ENCODE measurements at places on chromosomes 11 and 22. TPM values are rescaled to one million over a fixed set of nuclear protein-coding genes. Genes with fewer than 3 reads are reported as not detected.

DNA sequence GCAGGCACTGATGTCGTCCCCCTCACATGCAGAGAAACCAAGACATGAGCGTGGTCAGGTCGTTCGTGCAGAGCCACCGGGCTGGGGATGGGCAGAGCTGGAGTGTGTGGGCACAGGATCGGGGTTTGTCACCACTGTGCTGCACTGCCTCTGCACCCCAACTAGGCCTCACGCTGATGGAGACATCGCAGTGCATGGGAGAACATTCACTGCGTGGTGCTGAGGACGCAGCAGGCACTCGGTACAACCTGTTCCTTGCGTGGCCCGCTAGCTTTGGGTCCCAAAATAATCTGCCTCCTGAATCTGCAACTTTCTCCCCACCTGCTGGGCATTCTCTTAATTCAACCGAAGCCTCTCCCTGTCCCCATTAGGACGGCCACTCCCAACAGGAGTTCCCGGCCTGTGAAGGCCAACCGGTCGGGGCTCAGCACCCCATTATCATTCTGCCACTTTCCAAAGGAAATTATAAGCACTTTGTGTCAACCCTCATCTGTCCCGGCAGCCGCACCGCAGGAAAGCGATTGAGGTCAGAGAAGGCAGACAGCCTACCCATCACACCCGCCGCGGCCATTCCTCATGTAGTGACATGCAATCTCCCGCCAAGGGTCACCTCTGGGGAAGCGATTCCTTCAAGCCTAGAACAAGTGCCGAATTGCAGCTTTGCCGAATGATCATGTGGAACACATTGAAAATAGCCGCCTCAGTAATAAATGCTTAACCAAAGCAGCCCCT, 490.4 kb downstream of the MN1 start:
- no peak for DNase-seq

OR5B21 gene
- not detected for total RNA-seq

DNA sequence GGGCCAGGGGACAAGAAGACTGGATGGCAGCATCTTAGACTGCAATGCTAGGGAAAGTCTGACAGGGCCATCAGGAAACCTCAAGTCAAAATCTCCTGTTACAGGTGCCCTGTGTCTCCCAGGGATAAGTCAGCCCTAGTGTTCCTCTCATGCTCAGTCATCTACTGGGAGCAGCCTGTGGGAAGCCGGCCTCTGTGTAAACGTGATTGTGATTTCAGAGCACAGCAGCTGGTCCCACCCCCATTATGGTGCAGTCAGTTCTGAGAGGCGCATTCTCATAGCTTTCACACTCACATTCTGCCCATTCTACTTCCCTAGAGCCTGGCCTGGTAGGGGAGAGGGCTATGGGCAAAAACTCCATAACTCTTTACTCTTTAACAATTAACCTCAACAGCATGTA, 7.2 kb upstream of the SLN start:
- no peak for DNase-seq

COPB1 gene
- total RNA-seq: 45.8 TPM

YDJC gene
- total RNA-seq: 4.5 TPM

DNA sequence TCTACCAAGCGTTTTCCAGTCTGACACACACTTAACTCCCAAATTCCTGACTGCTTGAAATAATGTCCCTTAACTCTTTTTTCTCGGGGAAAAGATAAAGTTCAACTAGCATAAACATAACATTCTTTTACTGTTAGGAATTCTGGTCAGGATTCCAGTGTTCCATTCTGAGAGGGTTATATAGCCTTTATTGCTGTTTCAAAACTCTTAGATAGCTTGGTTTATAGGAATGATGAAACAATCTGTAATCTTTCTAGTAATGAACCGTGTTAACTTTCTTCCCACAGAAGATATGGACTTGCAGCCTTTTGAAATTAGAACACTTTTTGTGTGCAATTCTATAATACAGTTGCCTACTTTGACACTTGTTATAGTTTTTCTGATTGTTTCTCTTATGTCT, 8.6 kb downstream of the REXO2 start:
- no peak for DNase-seq

MAPK8IP2 gene
- total RNA-seq: 0.33 TPM

- no peak for DNase-seq
These were observed 21.7 kb upstream of the TH start for GRCh38 chr11:2193099-2193887.

GRCh38 chr22:19992921-19993355, 23.7 kb downstream of the ARVCF start:
- no peak for DNase-seq

DNA sequence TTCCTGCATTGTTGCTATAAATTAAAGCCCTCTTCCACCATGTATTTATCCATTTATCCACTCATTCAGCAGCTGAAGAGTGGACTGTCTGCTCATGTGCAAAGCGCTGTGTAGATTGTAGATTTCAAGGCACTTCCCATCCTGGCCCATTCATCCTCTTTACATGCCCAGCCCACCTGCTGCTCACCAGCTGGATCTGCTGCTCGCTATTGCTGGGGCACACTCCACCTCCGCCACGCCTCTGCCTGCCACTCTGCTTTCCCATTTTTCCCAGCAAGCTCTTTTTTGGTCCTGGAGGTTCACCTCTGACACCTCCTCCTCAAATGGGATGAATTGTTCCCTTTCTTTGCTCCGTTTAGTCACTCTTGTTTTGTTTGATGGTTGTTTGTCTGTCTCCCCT, 48.3 kb downstream of the CEP164 start:
- DNase-seq: no peak

MAP6 gene
- 5.7 TPM for total RNA-seq

DNA sequence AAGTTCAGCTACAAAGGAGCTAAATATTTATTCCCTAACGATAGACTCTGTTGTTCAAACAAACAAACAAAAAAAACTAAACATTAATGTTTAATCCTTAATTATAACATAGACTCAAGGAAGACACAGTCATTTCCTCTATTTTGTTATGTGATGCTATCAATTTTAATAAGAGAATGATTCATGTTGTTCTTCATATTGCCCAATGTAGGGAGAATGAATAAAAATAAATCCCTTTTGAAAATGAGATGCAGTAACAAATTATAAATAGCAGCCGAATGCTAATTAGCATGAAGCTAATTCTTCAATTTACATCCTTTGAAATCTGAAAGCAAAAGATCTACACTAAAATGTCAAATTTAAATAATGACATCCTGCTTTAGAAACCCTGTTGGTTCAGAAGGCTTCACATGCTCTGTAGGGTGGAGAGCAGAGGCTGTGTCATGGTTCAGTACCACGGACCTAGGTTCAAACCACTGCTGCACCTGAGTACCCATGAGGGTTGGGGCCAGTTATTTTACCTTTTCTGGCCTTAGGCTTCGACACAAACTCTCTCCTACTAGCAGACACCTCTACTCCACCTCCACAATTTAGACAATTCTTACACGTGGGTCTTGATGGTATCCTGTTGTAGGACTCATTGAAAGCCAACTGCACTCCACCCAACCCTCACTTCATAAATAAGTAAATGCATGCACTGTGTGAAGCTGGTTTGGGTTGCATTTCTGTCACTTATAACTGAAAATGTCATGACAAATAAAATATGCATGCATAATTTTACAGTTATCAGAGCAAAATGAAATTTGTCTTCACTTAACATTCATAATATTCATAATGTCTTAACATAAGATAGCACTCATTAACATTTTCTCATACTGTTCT, 89.0 kb downstream of the RRAS2 start:
- no peak for DNase-seq

DNA sequence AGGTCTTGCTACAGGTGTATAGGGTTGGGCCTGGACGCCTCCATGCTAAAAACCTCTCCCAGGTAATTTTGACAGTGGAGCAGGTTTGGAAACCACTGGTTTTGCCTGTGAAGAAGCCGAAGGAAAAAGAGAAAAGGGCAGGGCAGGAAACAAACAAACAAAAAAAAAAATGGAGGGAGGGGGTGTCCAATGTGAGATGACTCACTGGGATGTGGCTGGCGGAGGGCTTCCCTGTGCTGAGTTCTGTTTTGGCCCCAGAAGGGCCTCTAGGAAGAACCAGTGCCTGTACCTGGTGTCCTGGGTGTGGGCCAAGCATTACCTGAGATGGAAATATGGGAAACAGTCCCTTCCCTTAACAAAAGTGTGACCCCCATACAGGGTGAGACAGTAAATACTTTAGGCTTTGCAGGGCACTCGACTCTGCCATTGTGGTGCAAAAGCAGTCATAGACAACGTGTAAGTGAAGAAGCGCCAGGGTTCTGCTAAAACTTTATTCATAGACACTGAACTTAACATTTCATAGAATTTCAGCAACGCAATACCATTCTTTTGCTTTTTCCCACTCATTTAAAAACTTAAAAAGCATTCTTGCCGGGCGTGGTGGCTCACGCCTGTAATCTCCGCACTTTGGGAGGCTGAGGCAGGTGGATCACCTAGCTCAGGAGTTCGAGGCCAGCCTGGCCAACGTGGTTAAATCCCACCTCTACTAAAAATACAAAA, 9.5 kb upstream of the DGKZ start:
- DNase-seq: no peak

SMTNL1 gene
- total RNA-seq: not detected

PRAME gene
- total RNA-seq: not detected

DNA sequence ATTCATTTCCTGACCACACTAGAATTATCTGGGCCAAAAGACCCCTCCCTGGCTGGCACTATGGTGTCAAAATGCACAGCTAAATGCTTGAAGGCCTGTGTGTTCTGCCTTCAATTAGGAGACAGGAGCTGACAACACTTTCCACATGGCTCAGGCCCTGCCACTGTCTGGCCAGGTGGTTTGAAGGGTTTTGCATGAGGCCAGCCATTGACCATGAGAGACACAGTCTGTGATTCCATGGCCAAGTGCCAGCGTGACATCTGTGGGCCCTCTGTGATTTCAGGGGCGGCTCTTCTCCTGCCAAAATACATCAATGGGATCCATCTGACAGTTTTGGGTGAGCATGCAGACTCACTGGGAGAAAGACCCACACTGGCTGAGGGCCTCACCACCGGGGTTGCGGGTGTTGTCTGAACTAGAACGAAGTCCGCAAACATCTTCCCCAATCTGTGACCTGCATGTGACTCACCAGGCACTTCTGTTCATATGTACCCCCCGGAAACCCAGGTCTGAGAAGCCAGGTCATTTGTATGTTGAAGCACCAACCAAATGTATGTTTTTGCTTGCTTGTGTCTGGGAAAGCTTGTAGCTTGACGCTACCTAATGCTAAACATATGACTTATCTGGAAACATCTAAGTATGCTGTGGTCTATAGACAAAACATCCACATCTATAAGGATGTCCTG, 20.7 kb upstream of the NAV2 start:
- DNase-seq: no peak

EPS8L2 gene
- 2.2 TPM for total RNA-seq

DNA sequence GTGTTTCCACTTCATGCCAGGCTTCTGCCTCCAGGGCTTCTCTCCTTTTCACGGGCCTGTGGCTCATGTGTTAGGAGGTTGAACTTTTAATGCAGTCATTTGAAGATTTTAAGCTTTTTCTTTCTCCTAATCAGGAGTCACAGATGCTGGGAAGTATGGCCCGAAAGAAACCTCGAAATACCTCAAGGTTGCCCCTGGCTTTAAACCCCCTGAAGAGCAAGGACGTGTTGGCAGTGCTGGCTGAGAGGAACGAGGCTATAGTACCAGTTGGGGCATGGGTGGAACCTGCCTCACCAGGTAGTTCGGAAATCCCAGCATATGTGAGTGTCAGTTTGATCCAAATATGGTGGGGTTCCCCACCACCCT, 571 bp downstream of the CCDC15 start:
- DNase-seq: no peak

DNA sequence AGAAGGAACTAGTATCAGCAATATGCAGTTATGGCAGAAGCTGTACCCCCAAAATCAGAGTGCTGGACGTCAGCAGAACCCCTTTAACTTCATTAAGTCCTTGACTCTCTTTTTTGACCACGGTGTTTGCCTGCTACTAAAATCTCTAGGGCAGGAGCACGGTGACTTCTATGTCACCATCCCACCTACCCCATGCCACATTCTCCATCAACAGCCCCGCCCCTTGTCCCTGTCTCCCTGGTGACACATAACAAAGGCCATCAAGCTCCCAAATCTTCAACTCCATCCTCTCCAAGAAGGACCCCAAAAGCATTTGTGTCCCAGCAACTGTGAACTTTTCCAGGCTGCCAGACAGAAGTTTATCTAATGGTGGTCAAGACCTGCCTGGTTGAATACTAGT, 894 bp downstream of the ADA2 start:
- DNase-seq: no peak

C1QTNF4 gene
- 0.58 TPM for total RNA-seq

- no peak for DNase-seq
These were observed 731.1 kb upstream of the LUZP2 start for GRCh38 chr11:23765682-23766252.

CDC42BPG gene
- 1.1 TPM for total RNA-seq

DNA sequence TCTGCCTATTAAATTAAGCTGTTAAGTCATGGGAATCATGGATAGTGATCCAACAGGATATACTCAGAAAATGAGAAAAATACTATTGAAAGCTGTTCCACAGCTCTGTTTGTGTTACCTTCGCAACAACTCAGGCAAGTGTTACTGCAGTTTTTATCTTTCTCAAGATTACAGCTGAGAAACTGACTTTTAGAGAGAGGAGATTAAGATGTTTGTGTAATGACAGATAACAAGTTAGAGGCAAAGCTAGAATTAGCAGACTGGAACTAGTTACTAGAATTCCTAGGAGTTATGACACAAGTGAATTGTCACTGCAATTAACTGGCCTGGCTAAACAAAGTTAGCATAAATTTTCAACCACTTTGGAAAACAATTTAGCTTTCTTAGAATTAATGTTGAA, 1.6 kb downstream of the SLN start:
- DNase-seq: no peak

DNA sequence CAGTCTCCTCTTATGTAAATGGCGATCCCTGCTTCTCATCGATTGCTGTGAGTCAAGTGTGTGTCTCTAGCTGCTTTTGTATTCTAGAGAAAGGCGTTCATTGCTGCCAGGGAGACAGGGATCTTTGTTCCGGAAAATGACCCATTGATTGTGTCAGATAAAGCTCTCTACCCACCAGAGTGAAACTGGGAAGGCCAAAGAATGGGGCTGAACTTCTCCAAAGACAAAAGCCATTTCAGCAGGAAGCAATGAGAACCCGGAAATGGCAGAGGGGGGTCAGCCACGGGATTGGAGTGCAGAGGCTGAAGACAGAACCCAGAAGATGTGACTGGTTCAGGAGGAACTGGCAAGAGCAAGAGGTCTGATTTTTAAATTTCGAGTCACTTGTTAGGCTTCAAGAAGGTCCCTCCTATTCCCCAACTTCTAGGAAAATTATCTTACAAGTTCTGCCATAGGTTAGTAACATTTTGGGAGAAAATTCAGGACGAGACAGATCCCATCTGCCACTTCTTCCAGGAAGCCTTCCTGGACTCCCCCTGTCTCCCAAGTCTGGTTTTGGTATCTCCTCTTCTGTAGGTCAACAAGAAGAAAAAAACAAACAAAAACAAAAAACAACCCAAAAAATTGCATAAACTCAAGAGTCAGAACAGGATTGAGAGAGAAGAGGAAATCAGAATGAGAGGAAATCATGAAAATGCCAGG, 110.6 kb downstream of the NECTIN1 start:
- peak; percentile 36 for DNase-seq

GRCh38 chr11:115067471-115067870, 389.1 kb downstream of the NXPE2 start:
- DNase-seq: no peak

- DNase-seq: no peak
These were observed 322.7 kb upstream of the ISX start for GRCh38 chr22:34743110-34743751.

AMOTL1 gene
- total RNA-seq: 61.1 TPM

- DNase-seq: no peak
These were observed 192.0 kb downstream of the SHANK2 start for GRCh38 chr11:71060391-71060791.
